Fibroblast of gingiva (primary cell): ENCODE measurements at places on chromosomes 3 and 15.

DNA sequence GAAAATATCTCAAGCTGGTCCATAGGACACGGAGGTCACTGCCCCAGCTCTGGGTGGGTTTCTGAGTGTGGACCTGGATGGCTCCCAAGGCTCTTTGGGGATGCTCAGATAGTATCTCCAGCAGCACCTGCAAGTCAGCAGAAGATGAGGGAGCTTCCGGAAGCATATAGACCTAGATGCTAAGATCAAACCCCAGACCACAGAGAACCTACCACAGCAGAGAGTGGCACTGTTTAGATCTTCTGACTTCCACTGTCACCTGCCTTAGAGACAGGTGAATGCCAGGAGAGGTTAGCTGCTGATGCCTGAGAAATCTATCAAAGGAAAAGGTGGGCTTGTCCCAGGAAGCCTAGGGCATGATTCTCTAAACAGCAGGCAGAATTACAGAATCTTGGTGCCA is 105.7 kb upstream of the TRPM1 start:
- no peak for DNase-seq

- peak; percentile 41 for DNase-seq
These were observed 24.1 kb upstream of the RORA start for GRCh38 chr15:61253186-61253585.

DNA sequence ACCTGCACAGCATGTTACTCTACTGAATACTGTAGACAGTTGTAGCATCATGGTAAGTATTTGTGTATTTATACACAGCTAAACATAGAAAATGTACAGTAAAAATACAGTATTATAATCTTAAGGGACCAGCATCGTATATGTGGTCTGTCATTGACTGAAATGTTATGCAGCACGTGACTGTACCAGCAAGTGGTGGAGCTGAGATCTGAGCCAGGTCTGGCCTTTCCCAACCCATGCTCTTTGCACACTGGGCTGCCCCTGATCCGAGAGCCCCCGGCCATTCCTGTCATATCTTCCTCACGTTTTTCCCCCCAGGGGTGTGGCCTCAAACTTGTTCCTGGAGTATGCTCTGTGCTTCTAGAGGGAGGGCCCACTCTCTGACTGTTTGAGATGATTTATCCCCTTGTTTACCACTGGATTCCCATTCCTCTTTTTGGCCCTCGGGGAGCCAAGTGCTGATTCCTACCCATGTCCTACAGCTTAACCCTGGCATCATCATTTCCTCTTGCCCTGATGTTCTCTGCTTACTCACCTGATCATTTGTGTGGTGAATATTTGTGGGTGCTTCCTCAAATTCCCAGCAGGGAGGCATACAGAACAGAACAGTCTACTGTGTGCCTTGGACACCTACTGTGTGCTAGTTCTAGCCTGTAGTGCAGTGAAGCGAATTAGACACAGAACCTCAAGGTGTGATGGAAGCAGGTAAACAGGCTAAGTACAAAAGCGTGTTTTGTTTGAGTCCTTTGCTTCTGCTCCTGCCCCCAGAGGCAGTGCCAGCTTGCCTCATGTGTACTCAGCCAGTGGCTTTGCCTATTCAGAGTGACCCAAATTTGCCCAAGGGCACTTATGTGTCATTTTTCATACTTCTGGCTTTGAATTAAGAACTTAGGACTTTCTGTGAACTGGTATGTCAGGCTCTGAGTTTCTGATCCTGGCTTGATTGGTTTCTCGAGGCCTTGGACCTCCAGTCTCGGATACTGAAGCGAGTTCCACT is 21.0 kb downstream of the CSRNP1 start:
- DNase-seq = no peak

DNA sequence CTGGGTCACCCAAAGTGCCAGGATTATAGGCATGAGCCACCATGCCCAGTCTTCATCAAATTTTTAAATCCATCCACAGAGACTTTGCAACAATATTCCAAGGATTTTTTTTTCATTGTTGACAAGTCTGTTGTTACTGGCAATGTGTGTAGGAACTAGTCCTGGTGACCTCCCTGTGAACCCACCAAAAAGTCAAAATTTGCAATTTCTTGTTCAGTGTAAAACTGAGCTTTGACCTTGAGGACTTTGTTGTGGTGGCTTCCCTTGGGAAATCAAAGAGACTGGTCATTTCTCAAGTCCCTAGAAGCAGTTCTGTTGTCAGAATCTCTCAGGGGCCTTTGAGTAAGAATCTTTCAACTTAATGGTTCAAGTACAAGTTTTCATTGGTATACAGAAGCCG is 36.9 kb upstream of the COL8A1 start:
- no peak for DNase-seq

DNA sequence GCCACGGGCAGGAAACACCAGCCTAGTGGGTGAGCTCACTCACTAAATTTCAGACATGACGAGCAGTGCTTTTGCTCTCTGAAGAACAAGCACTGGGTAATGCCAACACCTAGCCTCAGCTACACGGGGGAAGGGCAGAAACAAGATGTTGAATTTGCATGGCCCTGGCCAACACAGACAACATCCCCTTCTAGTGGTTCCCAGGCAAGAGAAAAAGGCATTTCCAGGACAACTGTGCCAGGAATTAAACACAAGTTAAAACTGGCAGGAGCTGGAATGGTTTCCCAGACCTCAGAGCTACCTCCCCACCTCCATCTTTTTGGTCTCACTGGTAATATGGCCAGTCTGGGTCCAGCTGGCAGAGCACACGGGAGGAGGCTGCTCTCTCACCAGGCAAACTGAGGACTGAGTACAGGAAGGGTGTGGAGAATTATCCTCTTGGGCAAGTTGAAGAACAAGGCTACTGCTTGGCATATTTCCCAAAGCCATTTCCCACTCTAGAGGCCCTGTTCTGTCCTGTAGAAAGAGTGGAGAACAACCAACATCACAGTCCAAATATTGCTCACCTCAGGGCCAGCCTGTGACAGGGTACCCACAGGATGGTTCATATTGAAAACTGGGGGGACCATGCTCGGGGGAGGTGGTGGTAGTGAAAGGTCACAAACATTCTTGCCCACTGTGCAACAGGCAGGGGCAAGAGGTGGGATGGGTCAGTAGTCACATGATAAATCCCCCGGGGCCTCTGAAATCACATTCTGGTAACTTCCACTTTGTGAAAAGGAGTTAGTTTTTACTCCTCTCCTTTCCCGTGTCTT is 26.5 kb downstream of the TSPAN3 start:
- no peak for DNase-seq
